Left colon (tissue), 2 donors: ENCODE measurements at places on chromosomes 13 and 19. TPM values are rescaled to one million over a fixed set of nuclear protein-coding genes. Genes with fewer than 3 reads are reported as not detected.

Gene RASGRP4
- 0.49 TPM for total RNA-seq

Gene OR10H4
- total RNA-seq: not detected

Gene SRRM5
- total RNA-seq: 0.14 TPM

Gene PROZ
- not detected for total RNA-seq

Gene DNAJB1
- 122 TPM for total RNA-seq

- DNase-seq: no peak
Observed at GRCh38 chr13:26557051-26557392, 461 bp upstream of the WASF3 start.
